ENCODE measurements at places on chromosomes 5 and 9. TPM values are rescaled to one million over a fixed set of nuclear protein-coding genes. Genes with fewer than 3 reads are reported as not detected.

The NSG2 gene
- not detected for total RNA-seq

DNA sequence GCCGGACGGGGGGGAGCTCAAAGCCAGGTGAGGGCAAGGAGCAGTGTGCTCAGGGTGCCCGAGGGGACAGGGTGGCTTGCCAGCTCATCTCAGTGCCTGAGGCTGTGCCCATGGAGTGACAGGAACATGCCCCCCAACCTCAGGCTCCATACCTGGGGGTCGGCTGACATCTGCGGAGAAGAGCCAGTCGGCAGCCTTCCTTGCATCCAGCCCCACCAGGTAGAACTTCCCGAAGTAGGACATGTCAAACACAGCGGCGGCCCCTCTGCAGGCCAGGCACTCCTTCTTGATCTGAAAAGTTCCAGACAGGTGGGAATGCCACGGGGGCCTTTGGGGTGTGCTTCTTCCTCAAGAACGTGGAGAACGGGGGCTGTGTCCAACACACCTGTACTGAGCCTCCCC is 42.1 kb downstream of the SARDH start:
- no peak overlapping the region for H3K4me3 ChIP-seq
- no peak for DNase-seq
- H3K36me3 ChIP-seq: no peaks in the 10 kb centered on the region
- H3K27me3 ChIP-seq: no peaks in the 10 kb centered on the region
- H3K4me1 ChIP-seq: peaks cover 4% of the 10 kb centered on the region

GRCh38 chr5:172473427-172473826 is 19.1 kb upstream of the SH3PXD2B start:
- no peaks in the 10 kb centered on the region for H3K4me1 ChIP-seq
- no peaks in the 10 kb centered on the region for H3K36me3 ChIP-seq
- no peak overlapping the region for H3K27ac ChIP-seq
- H3K27me3 ChIP-seq: no peaks in the 10 kb centered on the region

- no peaks in the 10 kb centered on the region for H3K36me3 ChIP-seq
- H3K4me1 ChIP-seq: no peaks in the 10 kb centered on the region
- no peak for DNase-seq
- H3K27me3 ChIP-seq: no peaks in the 10 kb centered on the region
- H3K4me3 ChIP-seq: no peak overlapping the region
- H3K27ac ChIP-seq: no peak overlapping the region
Measured at GRCh38 chr5:93512799-93513198, 68.2 kb downstream of the NR2F1-AS1 start.

The RASEF gene
- 10.9 TPM for total RNA-seq

GRCh38 chr5:150434464-150434863 is 15.1 kb downstream of the RPS14 start:
- H3K4me1 ChIP-seq: peaks cover 4% of the 10 kb centered on the region
- no peak overlapping the region for H3K27ac ChIP-seq
- DNase-seq: no peak
- H3K27me3 ChIP-seq: no peaks in the 10 kb centered on the region
- no peak overlapping the region for H3K4me3 ChIP-seq

DNA sequence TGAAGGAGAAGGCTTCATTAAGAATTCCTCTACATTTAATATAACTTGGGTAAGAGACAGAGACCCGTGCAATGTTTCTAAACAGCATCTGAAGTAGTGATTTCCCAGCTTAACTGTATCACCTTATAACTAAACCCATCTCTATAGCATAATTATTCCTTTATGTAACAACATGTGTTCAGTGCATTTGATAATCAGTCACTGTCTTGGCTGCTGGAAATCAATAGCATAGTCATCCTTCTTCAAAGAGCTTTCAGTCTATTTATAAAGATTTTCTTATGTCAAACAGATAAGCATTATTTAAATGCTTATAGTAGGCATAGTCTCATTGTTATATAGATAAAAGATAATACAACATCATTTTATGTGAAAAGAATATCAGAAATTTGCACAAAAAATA is 80.1 kb upstream of the TYRP1 start:
- no peaks in the 10 kb centered on the region for H3K36me3 ChIP-seq
- DNase-seq: no peak
- no peak overlapping the region for H3K4me3 ChIP-seq

GRCh38 chr9:126752376-126752775 is 52.5 kb upstream of the ZBTB43 start:
- H3K4me3 ChIP-seq: no peak overlapping the region
- H3K27ac ChIP-seq: no peak overlapping the region
- DNase-seq: no peak
